GM20000 (cell line): ENCODE measurements at places on chromosomes 7 and 10.

GRCh38 chr7:42014625-42015618 lies 222.1 kb downstream of the GLI3 start:
- peak; percentile 15 for DNase-seq

- DNase-seq: no peak
Measured at GRCh38 chr7:73439410-73439704, 5.8 kb downstream of the FZD9 start.

GRCh38 chr7:24889611-24890010 lies 90.4 kb downstream of the OSBPL3 start:
- DNase-seq: no peak

DNA sequence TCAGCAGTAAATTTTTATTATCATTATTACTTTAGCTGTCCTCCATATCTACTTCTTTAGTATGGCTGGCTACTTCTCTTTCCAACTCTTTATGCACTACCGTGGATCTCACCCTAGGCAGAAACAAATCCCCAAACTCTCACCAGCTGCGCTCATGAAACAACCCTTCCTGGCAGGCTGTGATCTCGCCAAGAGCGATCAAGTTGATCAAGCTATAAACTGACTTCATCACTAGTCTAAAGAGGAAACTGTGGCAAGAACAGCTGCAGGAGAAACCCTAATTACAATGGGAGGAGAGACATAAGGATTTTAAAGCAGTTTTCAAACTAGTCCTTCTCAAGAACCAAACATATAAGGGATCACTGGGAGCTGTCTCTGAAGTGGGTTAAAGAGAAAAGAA lies 160.5 kb upstream of the PRSS58 start:
- no peak for DNase-seq

- DNase-seq: no peak
Measured at GRCh38 chr7:157056957-157057902, 46.8 kb upstream of the MNX1 start.

DNA sequence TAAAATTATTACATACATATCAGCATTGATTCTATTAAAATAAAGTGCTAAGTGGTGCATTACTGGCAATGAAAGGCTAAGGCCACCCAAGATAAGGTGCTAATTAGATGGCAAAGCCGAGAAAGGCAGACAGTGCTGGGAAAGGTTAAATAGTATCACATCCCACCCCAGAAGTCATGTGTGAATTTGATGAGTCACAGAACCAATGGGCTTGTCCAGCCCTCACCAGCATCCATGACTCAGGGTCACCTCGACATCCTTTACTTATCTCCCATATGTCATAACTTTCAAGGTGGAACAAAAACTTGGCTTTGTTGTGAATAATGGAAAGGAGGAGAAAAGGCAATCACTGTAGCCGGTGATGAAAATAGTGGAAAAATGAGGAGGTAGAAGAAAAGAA lies 459.1 kb downstream of the PLXNA4 start:
- no peak for DNase-seq

DNA sequence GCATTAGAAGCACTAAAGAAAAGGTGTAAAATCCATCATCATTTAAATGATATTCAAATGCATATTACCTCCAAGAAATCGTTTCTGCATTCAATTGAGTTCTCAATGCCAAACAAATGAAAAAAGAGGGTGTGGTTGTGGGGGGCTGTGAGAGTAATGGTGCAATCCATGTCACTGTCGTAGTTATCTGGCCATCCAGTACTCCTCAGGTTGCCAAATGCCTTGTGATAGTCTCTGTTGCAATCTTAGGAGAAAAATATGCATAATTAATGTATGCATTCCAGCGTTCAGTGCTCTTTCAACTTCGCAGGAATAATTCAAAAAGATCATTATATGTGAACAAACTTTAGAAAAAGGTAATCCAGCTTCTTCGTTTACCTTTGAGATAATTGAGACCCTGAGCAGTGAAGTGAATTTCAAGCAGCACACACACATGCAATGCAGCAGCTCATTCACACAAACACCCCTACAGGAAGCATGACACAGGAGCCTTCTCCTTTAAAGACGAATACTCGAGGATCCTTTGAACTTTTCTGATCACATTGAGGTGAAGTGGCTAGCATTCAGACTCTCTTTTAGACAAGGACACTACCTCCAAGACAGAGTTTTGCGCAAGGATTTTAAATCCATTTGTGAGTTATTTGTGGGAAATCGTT lies 73.4 kb downstream of the OR13A1 start:
- no peak for DNase-seq

- peak; percentile 90 for DNase-seq
Measured at GRCh38 chr7:74026903-74027682, 880 bp upstream of the ELN start.

DNA sequence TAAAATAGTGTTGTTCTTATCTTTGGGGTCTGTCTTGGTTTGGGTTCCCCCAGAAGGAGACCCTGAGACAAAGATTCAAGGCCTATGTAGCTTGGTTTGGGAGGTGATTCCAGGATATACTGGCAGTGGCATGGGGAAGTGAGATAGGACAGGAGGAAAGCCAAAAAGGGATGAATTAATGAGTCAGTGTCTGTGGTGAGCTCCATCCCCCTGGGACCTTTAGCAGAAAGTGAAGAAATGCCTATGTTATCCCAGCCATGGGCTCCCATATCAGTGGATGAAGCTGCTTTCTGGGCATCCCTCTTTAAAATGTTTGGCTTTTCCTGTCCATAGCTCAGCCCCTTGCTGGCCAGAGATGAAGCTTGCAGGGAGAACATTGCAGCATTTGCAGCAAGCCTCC lies 217.0 kb upstream of the CTBP2 start:
- no peak for DNase-seq

- no peak for DNase-seq
Measured at GRCh38 chr7:99791021-99791420, 7.0 kb upstream of the CYP3A4 start.

- DNase-seq: no peak
Measured at GRCh38 chr10:100528921-100529474, 673 bp downstream of the NDUFB8 start.

- no peak for DNase-seq
Measured at GRCh38 chr10:4343873-4344272, 482.1 kb upstream of the AKR1E2 start.

- no peak for DNase-seq
Measured at GRCh38 chr10:125015356-125015944, 73.5 kb downstream of the ZRANB1 start.

DNA sequence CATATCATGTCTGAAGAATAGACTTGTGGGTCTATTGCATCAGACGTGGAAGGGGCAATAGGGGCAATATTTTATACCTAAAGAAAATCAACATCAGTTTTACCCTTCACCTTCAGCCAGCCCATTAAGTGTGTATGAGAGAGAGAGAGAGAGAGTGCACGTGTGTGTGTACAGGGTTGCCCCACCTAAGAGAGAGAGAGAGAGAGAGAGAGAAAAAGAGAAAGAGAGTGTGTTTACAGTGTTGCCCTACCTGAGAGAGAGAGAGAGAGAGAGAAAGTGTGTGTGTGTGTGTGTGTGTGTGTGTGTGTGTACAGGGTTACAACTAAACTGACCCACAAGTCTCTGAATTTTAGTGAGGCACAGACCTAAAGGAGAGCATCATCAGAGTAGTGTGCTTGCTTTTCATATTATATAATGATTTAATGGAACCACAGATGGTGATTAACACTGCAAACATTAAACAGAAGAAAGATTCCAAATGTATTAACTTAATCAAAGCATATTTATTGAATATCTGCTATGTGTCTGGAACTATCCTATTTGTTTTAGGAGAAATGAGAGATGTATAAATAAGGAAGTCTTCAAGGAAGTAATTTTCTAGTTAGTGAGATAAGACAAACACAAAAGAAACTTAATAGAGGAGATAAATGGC lies 66.8 kb downstream of the CD36 start:
- no peak for DNase-seq

DNA sequence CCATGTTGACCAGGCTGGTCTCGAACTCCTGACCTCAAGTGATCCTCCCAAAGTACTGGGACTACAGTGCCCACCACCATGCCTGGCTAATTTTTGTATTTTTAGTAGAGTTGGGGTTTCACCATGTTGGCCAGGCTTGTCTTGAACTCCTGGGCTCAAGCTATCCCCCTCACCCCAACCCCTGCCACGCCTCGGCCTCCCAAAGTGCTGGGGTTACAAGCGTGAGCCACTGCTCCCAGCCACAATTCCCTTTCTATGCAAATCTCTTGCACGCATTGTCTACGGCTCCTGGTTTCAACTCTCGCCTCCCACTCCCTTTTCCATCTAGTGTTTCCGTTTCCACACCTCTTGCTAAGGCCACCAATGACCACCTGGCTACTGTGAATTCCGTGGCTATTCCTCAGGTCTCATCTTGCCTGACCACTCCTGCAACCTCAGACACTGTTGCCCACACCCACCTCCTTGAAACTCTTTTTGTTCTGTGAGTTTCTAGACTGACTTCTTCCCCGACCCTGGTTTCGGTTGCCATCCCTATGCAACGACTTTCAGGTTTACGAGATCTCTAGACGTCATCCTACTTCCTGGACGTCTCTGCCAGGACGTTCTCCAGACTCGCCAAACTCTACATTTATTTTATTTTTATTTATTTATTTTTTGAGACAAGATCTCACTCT lies 3.4 kb downstream of the CLDN3 start:
- DNase-seq: no peak

DNA sequence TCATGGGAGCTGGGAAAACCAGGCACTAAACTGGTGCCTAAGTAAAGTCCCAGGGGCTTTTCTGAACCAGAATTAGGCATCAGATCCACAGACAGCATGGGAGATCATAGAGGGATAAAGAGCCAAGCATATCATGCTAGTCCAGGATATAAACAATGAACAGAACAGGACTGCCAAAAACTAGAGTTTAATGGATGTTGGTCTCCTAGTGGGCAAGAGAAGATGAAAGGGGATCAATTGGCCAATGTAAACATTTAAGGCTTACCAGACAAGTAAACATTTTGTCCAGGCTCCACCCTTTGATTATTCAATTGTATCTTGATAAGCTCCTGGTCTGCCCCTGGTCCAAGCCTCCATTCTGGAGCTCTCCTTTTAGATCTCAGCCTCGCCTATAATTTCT lies 18.9 kb downstream of the MACC1 start:
- DNase-seq: no peak

GRCh38 chr10:14665304-14665703 lies 109.4 kb downstream of the FAM107B start:
- DNase-seq: no peak

- DNase-seq: no peak
Measured at GRCh38 chr10:104809288-104810090, 168.4 kb downstream of the SORCS3 start.

- no peak for DNase-seq
Measured at GRCh38 chr7:66952343-66953043, 31.5 kb downstream of the TMEM248 start.

GRCh38 chr10:101718690-101719275 lies 23.8 kb upstream of the FBXW4 start:
- no peak for DNase-seq

GRCh38 chr10:86310702-86311101 lies 55.9 kb downstream of the GRID1 start:
- no peak for DNase-seq

DNA sequence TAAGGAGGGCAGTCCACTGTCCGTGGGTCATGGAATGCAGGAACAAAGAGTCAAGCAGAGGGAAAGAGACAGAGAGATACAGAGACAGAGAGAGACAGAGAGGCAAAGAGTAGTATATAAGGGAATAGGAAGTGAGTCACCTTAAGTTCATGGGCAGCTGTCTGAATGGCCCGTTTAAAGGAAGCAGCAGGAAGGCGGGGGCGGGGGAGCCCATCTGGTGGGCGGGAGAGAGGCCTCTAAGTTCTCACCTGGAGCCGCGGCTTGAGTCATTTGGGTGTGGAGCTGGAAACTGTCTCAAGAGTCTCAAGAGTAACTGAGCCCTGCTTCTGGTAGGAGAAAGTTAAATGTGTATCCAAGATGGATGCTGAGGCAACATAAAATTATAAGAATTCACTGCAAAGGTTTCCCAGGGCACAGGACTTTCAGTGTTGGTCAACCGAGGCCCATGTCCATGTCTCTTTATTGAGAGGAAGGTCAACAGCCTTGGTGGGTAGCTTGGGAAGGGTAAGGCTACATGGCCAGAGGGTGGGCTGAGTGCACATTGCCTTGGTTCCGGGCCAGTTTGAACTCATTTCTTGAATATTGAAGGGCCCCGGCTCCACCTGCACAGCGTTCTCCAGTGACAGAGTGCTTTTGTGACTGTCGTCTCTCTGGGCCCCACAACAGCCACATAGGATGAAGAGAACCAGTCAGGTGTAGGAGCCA lies 85.5 kb upstream of the CACUL1 start:
- no peak for DNase-seq

GRCh38 chr10:20745556-20746375 lies 151.3 kb downstream of the NEBL start:
- DNase-seq: no peak

DNA sequence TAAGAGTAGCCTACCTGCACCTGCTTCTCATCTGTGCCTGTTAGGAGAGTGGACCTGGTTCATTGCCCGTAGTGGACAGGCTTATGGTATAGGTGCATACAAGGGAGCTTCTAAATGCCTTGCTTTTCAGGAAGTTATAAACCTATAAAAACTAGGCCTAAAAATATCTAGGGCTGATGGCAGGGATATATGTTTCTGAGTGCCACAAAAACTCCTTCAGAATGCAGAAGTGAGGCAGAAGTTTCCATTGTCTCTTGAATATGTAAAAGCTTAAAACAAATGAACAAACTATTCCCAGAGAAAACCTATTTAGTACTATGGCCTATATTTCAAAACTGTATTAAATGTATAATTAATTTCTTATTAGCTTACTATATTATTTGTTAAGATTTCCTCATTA lies 91.8 kb downstream of the RNLS start:
- no peak for DNase-seq

DNA sequence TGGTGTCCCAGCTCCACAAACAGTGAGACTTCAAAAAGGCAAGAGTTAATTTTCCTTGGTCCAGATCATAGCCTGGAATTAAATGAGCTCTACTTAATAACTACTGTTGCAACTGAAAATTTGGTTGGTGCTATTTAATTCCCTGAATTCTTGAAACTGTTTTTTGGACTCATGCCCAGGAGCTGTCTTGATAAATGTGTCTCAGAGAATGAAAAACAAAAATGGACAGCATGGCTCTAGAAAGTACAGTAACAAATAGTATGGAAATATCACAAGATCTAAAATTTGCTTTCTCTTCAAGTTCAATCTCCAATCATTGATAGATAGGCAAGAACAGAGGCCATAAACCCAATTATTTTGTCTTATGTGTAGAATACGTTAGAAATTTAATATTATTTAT lies 42.5 kb downstream of the CCDC71L start:
- no peak for DNase-seq

DNA sequence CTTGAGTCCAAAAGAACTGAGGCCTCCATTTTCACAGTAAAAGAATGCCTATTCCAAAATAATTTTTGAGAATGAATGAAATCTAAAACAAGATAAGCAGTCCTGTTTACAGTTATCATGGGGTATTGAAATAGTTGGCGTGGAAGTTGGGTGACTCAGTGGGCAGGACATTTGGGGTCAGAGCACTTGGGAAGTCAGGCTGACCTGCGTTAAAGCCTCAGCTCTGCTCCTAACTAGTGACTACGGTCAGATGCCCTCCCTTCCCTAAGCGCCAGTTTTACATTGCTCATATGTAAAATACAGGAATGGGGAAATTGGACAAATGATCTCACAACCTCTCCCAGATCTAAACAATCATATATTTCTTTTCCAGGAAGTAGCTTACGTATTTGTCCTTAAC lies 2.3 kb upstream of the PAPSS2 start:
- no peak for DNase-seq

GRCh38 chr7:4566714-4567113 lies 115.4 kb upstream of the FOXK1 start:
- no peak for DNase-seq
